NCI-H526 treated with DMSO at 0.1 percent for 48 hours (cell line): ENCODE measurements at places on chromosomes 5 and 9.

DNA sequence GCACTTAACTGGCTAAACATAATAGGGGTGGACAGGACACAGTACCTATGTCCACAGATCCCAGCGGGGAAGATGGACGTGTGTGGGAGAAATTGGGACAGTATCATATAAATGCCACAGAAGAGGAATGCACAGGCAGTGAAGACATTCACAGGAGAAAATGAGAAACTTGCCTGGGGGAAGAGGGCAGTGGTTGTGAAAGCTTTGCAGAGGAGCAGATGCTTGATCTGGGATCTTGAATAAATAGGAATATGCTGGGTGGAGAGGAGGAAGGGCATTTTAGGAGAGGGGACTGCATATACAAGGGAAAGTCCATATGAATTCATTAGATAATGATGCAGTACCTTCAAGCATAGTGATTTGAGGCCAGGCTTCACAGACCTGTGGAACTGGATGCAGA, 13.6 kb downstream of the TMEM268 start:
- DNase-seq: no peak

DNA sequence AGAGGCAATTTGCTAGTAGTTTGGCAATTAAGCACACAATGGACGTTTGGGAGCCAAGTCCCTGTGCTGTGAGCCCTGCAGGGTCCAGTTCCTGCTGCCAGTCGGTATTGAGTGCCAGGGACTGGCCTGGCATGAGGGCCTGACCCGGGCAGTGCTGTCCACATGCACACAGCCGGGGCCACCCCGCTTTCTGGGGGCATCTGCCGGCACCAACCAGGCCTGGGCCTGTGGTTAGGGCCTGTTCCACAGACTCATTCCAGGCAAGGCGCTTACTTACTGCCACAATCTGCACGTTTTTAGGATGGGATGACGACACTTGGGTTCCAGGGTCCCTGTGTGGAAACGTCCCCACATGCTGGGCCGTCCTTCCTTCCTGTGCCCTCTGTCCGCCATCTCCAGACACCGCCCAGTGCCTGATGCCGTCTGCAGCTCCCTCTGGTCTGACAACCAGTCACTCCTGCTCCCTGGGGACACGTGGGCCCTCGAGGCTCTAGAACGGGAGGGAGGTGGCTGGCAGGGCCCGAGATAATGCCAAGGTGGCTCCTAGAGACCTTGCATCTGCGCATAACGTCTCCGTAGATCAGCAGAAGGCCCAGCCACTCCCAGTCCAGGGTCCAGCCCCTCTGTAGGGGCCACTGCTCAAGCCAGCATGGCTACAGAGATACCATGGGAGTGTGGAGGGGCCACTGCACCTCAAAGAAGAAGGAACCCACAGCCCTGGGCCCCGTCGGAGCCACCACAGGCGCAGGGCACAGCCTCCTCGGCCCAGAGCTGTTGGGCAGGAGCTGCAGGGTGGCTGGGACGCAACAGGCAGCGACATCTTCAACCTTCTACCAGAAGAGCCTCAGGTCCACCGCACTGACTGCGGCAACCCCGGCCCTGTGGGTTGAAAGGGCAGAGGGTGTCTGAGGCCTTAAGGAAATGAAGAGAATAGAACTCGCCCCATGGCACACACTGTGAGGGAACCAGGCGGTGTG, 24.7 kb downstream of the SLC9A3 start:
- DNase-seq: no peak

DNA sequence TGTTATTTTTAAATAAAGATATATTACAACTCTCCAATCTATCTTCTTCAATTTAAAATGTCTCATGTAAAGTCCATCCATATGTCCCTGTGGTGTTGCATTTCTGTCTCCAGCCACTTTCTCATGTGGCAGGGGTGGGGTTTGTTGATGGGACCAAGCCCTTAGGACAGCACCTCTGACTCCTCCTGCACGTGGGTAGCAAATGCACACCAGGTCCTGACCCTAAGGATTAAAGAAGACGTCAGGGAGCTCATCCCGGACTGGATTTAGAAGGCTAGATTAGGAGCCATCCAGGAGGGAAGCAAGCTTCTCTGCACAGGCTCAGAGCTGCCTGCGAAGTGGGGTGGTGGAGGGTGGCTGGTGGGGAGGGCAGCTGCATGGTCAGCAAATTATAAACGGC, 38.9 kb upstream of the FAM120AOS start:
- DNase-seq: no peak

GRCh38 chr9:87515006-87515405, 17.3 kb downstream of the DAPK1 start:
- DNase-seq: no peak

GRCh38 chr5:145965804-145966203, 29.4 kb downstream of the SH3RF2 start:
- no peak for DNase-seq

DNA sequence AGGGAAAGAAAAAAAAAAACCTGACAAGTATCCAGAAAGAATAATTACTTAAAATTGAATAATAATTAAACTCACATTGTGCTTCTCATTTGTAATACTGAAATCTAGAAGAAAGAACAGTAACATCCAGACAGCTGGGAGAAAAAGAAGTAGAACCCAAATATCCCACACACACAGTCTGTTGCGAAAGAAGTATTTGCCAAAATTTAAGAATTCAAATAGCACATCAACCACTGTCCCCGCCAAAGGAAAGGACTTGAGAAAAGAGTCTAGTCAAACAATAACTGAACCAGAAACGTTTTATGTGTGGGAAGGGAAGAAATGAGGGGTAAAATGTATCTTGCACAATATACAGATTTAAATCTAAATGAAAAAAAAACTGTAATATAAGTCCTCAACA, 202.8 kb downstream of the MLLT3 start:
- DNase-seq: no peak

DNA sequence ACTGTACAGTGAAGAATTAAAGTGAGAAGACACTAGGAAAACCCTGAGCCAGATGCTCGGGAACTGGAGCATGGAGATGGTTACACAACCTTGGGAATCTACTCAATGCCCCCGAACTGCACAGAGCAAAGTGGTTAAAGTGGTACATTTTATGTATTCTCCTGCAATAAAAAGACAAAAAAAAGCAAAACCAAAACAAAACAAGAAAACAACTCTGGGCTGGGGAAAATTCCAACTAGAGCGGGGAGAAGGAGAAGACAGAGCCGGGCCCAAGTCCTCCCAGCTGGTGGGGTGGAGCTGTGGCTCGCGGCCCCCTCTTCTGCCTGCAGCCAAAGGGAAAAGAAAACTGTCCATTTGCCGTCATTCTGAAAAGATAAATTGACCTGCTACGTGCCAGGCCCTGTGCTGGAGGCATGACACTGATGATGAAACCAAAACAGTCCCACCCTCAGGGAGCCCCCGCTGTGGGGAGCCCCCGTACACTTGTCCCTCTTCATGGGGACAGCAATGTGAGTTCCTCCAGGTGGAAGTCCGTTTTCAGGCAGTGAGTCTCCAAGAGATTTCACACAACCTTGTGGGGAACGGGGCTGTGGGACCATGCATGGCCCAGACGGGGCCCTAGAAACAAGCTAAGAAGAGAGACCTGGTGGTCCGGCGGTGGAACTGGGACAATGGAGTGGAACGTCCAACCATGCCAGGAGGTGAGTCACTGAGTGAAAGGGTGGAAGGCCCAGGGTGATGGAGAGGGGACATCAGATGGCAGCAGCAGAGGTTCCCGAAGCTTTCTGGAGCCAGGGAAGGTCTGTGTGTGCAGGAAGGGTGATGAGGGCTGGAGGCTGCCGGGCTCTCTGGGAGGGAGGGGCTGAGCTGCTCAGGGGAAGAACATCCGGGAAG, 114.8 kb upstream of the COL5A1 start:
- DNase-seq: no peak

GRCh38 chr9:21137020-21137419, 4.6 kb downstream of the IFNW1 start:
- no peak for DNase-seq

GRCh38 chr5:14584848-14585247, 3.3 kb downstream of the OTULINL start:
- no peak for DNase-seq

GRCh38 chr9:34371886-34372466, 4.7 kb downstream of the MYORG start:
- no peak for DNase-seq

DNA sequence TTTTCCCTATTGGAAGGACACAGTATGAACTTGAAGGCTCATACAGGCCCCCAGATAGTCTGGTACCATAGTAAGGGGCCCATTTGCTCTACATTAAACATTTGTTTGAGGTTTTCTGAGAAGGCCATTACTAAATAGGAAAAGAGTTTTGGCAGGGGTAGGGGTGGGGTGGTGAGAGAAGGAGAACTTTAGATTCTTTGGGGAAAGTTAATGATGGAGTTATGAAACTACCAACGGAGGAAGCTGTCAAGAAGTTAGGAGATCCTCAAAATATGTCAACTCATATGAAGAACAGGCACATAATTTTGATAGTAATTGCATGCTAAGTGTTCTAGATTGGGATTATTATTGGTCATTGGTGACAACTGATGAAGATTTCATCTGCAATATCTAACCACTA, 114.7 kb downstream of the TAF11L14 start:
- no peak for DNase-seq

DNA sequence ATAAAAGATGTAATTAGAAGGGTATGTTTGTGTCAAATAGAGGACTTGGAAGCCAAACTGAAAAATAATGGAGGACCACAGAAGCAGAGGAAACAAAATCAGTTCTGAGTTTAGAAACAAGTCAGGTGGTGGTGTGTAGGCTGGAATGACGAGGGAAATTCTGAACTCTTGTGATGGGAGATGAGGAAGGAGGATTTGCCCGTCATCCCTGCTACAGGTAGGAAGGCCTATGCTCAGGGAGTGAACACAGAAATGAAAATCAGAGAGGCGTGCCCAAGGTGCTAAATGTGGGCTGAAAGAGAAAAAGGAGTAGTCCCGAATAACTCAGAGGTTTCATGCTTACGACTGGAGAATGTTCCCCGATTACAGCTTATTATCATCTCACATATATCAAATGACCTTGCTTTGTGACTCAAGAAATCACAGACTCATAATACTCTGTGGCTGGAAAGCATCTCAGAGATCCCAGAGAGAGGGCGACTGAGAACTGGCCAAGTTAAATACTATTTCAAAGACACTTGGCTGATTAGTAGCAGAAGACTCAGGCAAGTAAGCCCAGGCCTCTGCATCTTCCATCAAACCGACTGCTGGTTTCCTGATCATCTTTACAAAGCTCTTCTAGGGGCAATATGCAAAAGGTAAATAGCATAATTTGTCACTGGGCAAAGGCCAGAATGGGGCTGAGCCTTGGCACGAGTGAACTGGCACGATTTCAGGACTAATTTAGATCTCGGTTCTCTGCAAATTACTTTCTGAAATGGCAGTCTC, 126.0 kb downstream of the SUSD1 start:
- DNase-seq: no peak

GRCh38 chr9:135701959-135702721, at the start of gene KCNT1:
Gene KCNT1, plus strand, starts transcription at chr9:135702185. Its CDS starts 74 bp downstream, at chr9:135702259.
- peak; percentile 13 for DNase-seq

DNA sequence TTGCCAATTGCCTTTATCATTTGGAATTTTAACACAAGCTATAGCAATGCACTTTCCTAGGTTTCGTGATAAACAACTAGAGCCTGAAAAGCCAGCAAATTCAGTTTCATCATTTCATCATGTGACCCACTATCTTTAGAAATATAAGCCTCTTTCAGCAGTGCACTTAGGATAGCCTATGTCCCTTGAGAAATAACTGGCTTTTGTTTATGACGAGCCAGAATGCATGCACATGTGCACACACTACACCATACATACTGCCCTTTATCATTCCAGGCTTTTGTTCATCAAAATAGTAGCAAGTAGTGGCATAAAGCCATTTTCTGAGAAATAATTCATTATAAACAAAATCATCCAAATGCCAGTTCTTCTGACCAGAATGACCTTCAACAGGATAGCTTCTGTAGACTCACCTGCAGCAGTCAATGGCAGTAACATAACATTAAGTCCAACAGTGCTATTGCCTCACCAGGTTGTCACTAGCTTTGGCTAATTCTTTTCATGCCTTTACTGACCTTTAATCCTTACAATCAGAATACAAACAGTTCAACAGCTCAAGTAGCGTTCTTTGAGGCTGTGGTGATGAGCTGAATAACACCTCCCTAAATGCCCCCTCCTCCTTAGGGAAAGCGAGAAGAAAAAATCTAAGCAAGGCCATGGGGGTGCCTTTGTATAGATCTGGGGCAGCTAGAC, 132.3 kb upstream of the SMARCA2 start:
- no peak for DNase-seq

DNA sequence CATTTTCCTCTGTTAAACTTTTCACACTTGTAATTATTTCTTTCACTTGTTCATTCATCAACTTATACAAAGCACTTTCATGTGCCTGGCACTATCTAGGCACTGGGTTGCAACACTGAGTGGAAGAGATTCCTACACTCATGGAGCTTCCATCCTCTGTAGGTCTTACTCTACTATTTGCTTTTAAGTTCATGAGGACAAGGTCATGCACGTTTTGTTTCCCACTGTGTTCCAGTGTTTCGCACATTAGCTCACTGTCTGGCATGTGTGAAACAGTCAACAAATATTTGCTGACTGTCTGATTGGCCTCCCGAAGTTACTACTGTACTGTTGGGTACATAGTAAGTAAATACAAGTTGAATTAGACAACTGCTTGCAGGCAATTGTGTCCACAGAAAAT, 87.9 kb upstream of the IFNK start:
- DNase-seq: peak; percentile 22

- peak; percentile 74 for DNase-seq
Measured at GRCh38 chr9:85178474-85178873, 508.9 kb downstream of the NTRK2 start.

- DNase-seq: no peak
Measured at GRCh38 chr5:133706506-133707430, 94.4 kb upstream of the FSTL4 start.

- DNase-seq: no peak
Measured at GRCh38 chr9:106481013-106481609, 381.9 kb upstream of the ZNF462 start.

- DNase-seq: no peak
Measured at GRCh38 chr5:26940994-26941393, 97.4 kb downstream of the CDH9 start.

- no peak for DNase-seq
Measured at GRCh38 chr5:39539470-39539869, 114.7 kb upstream of the DAB2 start.

- DNase-seq: no peak
Measured at GRCh38 chr5:79713727-79714126, 24.1 kb downstream of the CMYA5 start.

- DNase-seq: no peak
Measured at GRCh38 chr5:155987265-155987810, 339.6 kb upstream of the SGCD start.

- DNase-seq: no peak
Measured at GRCh38 chr5:142404046-142404477, 79.2 kb upstream of the SPRY4 start.

- DNase-seq: no peak
Measured at GRCh38 chr9:34651876-34652601, at the start of gene IL11RA. Gene IL11RA, plus strand, starts transcription at chr9:34652185. Its CDS starts 3,033 bp downstream, at chr9:34655218.
